ENCODE measurements at places on chromosomes 1 and 21.

GRCh38 chr1:200880212-200880611 is 7.4 kb downstream of the GPR25 start:
- no peak for DNase-seq

DNA sequence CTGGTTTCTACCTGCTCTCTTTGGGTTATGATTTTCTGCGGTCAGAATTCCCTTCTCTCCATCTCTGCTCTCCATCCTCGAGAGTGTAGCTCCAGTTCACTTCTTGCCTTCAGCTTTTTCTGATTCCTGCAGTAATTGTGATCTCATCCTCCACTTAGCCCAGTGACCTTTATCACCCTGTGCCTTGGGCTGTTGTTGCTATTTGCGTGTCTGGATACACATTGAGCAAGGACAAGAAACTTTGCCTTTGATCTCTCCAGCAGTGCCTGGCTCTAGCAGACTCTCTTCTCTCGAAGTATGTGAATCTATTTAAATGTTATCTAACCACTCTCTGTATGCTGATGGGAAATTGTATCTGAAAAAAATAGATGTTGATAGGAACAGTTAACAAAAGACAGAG is 76.4 kb upstream of the MARK1 start:
- no peak for DNase-seq

DNA sequence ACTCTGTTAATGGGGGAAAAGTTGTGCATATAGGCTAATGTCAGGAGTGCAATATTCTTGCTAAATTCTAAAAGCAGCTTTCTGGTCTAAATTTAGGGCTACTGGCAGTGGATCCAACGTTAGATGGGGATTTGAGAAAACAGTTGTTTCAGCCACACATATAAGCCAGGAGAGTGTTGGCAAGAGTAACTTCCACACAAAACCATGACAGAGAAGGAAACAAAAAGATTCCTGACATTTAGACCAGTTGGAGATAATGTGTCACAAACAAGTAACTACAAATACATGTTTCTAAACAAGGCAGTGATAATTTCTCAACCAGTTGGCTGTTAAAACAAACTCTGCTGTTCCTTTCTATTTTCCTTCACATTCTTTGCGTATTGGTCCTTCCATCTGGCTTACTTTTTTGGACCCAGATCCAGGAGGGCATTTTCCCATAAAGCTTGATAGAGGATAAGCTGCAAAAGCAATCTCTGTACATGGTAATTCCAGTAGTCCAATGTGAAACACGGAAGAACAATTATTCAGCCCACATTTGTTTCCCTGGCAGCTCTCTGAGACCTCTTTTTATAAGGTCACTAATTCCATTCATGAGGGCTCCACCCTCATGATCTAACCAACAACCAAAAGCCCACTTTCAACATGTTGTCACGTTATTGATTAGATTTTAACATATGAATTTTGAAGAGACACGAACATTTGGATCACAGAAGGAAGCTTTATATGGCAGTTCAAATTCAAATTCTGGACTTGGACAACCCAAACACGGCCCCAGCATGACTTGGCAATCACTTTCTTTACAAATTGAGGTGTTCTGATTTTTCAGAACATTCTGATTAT is 1888.6 kb downstream of the MRPL39 start:
- no peak for DNase-seq

GRCh38 chr1:46186076-46186475 is 9.8 kb upstream of the P3R3URF start:
- DNase-seq = no peak

- DNase-seq = no peak
Observed at GRCh38 chr1:206508130-206508889, 979 bp downstream of the RASSF5 start.
